Stimulated activated CD4-positive, alpha-beta T cell treated with anti-CD3 and anti-CD28 coated beads, TNF-alpha, amount 100 ng/mL, for 24 hours (primary cell): ENCODE measurements at places on chromosomes 5 and 9.

DNA sequence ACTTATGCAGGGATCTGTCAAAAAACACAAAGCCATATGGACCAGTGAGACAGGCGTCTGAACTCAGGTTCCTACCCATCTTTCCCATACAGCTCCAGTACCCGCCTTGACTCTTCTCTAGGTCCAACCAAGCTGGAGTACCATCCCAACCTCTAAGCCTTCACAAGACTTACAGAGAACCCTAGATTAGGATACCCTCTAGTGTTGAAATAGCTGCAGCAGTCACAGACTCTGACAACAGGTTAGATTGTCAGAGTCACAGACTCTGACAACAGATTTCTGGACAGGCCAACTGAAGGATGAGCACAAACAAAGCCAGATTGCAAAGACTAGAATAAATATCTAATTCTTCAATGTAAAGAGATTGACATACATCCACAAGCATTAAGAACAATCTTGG lies 266.1 kb downstream of the GRIA1 start:
- DNase-seq = no peak

- DNase-seq = no peak
Measured at GRCh38 chr9:121268851-121269641, 1.1 kb downstream of the GSN start.

DNA sequence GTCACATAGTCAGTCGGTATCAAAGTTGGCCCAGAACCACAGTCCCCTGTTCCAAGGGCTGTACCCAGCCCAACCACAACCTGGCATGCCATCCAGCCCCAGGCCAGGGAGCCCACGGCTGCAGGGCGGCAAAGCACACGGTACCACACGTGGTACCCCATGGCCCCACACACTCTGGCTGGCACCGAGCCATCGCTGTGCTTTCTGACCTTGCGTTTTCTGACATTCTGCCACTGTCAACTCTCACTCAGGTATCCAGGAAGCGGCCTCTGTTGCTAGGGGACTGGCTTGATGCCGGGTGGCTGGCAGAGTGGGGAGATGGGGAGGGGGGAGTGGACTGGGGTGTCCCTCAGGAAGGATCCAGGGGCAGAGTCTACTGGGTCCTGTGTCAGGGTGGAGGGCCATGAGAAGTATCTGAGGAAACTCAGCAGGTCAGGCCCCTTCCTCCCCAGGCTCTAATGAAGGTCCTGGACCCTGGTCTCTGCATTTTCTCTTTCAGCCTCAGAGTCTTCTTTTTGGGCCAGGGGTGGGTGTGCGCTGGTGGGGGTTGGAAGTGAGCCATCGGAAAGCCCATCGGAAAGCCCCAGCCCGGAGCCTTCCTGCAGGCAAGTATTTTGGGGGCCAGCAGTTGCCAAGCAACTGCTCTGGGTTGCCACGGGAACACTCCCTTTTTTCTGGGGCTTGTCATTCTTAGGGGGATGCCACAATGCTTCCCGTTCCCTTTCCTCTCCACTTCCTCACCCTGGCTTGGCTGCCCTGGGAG lies 21.0 kb upstream of the RALGDS start:
- no peak for DNase-seq

DNA sequence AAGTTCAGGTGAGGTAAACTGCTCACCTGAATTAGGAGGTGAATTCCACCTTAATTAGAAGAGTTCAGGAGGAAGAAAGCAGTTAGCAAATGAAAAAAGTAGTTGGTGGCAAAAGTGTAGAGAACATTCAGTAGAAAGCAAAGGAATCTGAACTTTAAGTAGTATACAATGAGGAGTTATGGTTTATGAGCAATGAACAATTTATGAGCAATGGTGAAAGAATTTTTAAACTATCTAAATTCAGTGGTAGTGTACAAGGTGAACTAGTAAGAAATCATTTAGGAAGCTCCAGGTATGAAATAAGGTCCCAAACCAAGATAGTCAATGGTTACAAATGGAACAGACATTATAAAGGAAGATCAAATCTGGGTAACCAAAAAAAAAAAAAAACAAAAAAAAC lies 3.1 kb downstream of the CETN3 start:
- DNase-seq = no peak
